ENCODE measurements at places on chromosomes 11 and 22. TPM values are rescaled to one million over a fixed set of nuclear protein-coding genes. Genes with fewer than 3 reads are reported as not detected.

DNA sequence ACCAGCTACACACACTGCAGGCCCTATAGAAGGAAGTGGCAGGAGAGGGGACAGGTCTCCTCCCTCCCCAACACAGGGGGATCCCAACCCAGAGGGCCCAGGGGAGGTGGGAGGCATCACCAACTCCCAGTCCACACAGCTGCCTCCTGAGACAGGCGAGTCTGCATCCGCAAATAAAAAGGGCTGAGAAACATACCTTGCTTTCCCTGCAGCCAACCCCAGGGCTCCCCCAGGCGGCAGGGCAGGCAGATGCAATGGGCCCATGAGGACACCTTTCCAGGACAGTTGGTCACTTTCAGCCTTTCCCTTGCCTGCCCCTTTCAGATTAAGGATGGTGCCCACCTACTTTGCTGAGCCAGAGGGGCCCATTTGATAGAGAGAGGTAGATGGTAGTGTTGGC lies 180.0 kb downstream of the BRD1 start:
- H3K36me3 ChIP-seq = no peaks in the 10 kb centered on the region
- peaks cover 33% of the 10 kb centered on the region for H3K27me3 ChIP-seq
- DNase-seq = no peak
- no peak overlapping the region for H3K27ac ChIP-seq
- peaks cover 11% of the 10 kb centered on the region for H3K4me1 ChIP-seq
- no peak overlapping the region for H3K4me3 ChIP-seq

- H3K27ac ChIP-seq = no peak overlapping the region
- no peaks in the 10 kb centered on the region for H3K4me1 ChIP-seq
- DNase-seq = no peak
- no peaks in the 10 kb centered on the region for H3K27me3 ChIP-seq
- H3K4me3 ChIP-seq = no peak overlapping the region
Observed at GRCh38 chr11:94423507-94423906, 22.3 kb upstream of the GPR83 start.

DEPDC7 gene
- 6.6 TPM for total RNA-seq

HTR3B gene
- total RNA-seq = 0.17 TPM

GRCh38 chr11:34226210-34226609 lies 120.8 kb downstream of the NAT10 start:
- H3K36me3 ChIP-seq = no peaks in the 10 kb centered on the region
- peaks cover 8% of the 10 kb centered on the region for H3K27me3 ChIP-seq
- no peak for DNase-seq
- H3K27ac ChIP-seq = no peak overlapping the region

DNA sequence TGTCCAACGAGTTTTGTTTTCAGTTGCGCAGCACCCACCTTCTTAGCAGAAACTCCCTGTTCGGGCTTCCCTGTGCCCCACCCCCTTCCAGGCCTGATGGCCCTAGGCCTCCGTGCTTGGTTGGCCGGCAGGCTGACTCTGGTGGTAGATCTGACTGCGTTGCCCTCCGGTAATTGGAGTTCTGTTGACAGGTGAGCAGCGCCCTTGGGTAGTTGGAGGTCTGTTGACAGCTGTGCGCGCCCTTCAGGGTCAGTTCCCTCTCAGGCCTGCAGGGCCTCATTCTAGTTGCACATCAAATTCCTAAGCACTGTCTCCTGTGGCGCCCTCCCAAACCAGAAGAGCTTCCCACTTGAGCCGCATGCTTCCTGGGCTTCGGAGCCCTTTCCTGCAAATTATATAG lies 776 bp downstream of the DGCR6 start:
- H3K27me3 ChIP-seq = no peaks in the 10 kb centered on the region
- H3K27ac ChIP-seq = no peak overlapping the region
- no peaks in the 10 kb centered on the region for H3K4me1 ChIP-seq
- DNase-seq = no peak
- no peak overlapping the region for H3K4me3 ChIP-seq

DNA sequence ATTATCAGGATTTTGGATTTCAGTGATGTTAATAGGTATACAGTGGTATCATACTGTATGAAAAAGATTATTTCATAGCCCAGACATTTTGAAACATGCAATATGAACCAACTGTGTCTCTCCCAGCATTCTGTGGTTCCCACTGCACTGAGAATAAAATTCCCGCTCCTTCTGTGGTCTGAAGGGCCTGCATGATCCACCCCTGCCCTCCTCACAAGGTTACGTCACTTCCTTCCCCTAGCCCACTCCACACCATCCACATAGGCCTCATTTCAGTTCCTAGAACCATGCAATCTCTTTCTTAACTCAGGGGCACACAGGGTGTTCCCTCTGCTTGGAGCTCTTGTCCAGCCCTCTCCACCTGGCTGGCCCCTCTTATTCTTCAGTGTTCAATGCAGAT lies 103.1 kb downstream of the TSPAN18 start:
- no peak overlapping the region for H3K4me3 ChIP-seq
- no peaks in the 10 kb centered on the region for H3K27me3 ChIP-seq
- peaks cover 23% of the 10 kb centered on the region for H3K4me1 ChIP-seq

GRCh38 chr11:9787260-9787659 lies 123.4 kb downstream of the SWAP70 start:
- H3K36me3 ChIP-seq = peaks cover 25% of the 10 kb centered on the region
- peaks cover 11% of the 10 kb centered on the region for H3K4me1 ChIP-seq
- no peak overlapping the region for H3K4me3 ChIP-seq
- DNase-seq = no peak

FAM181B gene
- 3.1 TPM for total RNA-seq

GRCh38 chr11:44793350-44794090 lies 66.8 kb downstream of the TSPAN18 start:
- no peaks in the 10 kb centered on the region for H3K36me3 ChIP-seq
- peaks cover 3% of the 10 kb centered on the region for H3K27me3 ChIP-seq
- H3K27ac ChIP-seq = peak overlapping the region; percentile 64
- peak overlapping the region; percentile 62 for H3K4me3 ChIP-seq
- peaks cover 50% of the 10 kb centered on the region for H3K4me1 ChIP-seq

- H3K4me1 ChIP-seq = peaks cover 34% of the 10 kb centered on the region
- H3K27me3 ChIP-seq = no peaks in the 10 kb centered on the region
- H3K4me3 ChIP-seq = no peak overlapping the region
- no peak overlapping the region for H3K27ac ChIP-seq
- DNase-seq = no peak
Observed at GRCh38 chr22:28047740-28048139, 128.7 kb upstream of the PITPNB start.

Measured in type B pancreatic cell (in vitro differentiated cells).